ENCODE measurements at places on chromosomes 5 and 9.

GRCh38 chr5:171521679-171522078 is 102.2 kb downstream of the FGF18 start:
- DNase-seq = no peak

- no peak for DNase-seq
Measured at GRCh38 chr9:84731696-84732095, 62.2 kb downstream of the NTRK2 start.

GRCh38 chr5:165928971-165929370 is 2362.5 kb upstream of the WWC1 start:
- DNase-seq = no peak

GRCh38 chr9:33042473-33042872 is 17.4 kb downstream of the DNAJA1 start:
- no peak for DNase-seq

- DNase-seq = no peak
Measured at GRCh38 chr5:43010935-43011315, 29.2 kb downstream of the ANXA2R start.

GRCh38 chr5:116528519-116529234 is 45.9 kb downstream of the SEMA6A start:
- no peak for DNase-seq

GRCh38 chr5:111707630-111708164 is 49.3 kb downstream of the NREP start:
- DNase-seq = no peak

DNA sequence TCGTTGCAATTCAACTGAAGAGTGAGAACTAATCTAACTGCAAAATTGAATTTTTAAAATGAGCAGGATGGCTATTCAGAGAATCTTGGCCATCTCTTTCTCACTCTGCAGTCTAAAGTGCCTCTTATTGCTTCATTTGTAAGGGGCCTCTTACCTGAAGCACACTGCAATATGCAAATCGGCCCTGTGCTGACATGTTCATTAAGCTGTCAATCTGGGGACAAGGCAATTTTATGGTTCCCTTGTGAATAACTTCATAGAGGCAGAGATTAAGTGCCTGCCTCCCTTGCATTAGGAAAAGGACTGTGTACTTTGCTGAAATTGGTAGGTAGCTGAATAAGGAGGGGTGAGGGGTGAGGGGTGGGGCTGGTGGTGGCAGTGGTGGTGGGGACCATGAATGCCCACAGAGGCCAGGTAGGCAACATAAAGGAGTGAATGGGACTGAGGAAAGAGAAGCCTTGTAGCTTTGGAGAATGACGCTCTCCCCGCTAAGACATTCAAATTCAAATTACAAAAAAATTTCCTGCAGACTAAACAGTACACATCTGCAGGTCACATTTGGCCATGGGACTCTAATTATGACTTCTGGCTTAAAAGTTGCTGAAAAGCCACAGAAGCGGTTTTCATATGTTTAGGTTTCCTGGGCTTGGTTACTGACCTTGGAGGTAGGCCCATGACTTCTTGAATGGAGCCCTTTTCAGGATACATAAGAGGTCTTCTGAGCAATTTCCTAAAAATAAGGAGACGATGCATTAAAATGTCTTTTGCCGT is 25.0 kb downstream of the TNFSF8 start:
- DNase-seq = no peak

DNA sequence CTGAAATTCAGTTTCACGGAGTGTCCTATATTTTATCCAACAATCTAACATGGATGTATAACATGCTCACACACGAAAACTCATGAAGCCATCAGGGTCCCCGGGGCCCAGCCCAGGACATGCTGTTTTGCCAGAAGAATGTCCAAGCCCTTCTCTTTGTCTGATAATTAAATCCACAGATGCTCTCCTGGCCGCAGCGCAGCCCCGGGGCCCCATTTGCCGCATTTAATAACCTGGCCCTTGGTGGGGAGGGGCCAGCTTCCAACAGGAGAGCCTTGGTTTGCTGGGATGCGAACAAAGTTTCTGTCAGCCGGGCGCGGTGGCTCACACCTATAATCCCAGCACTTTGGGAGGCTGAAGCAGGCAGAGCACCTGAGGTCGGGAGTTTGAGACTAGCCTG is 30.0 kb downstream of the PLPP7 start:
- no peak for DNase-seq

DNA sequence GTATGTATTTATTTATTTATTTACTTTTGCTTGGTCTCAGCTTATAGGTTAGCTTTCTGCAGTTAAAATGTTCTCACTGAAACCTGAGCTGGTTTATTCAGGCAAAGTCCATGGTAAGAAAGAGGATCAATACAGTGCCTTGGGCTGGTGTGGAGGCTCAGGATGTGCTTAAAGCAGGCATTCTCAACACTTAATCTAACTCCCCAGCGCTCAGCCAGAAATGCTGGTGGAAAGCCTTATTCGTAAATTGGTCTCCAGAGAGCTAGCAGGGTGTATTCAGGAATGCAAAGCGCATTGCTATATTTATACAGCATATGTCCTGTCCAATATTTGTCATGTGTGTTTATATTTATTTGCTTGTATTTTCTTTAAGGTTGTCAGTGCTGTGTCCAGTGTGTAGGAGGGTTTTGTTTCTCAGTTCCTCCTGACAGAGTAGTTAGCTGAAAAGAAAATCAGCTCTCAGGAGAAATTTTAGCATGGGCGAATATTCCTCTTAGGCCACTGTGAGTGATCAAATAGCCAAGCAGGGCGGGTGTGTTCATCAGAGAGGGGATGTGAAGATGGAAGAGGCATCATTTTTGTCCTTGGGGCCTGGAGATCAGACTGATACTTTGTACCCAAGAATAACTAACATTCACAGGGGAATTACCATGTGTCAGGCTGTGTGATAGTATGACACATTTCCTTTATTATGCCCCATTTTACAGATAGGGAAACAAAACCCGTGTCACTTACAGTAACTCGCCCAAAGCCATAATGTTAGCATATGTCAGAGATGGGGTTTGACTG is 65.8 kb downstream of the DOCK2 start:
- DNase-seq = no peak

- no peak for DNase-seq
Measured at GRCh38 chr5:134844252-134844651, 1.5 kb upstream of the C5orf24 start.

DNA sequence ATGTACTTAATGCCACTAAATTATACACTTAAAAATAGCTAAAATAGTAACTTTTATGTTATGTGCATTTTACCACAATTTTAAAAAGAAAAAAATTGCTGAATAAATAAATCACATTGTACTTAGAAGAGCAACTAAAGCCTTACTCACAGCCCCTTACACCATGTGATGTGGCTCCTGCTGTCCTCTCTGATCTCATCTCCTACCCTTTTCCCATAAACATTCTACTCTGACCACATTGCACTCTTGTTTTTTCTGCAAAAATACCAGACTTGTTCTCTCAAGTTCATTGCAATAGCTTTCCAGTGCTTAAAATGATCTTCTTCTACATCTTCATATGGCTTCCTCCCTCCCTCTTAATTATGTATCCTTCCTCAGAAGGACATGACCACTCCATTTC is 268.4 kb downstream of the ELAVL2 start:
- DNase-seq = no peak

GRCh38 chr9:86782831-86783230 is 164.5 kb downstream of the GAS1 start:
- DNase-seq = no peak

GRCh38 chr9:79264511-79265355 is 307.0 kb upstream of the TLE4 start:
- no peak for DNase-seq

GRCh38 chr9:91177661-91178280 is 183.9 kb downstream of the AUH start:
- no peak for DNase-seq

- no peak for DNase-seq
Measured at GRCh38 chr9:89418474-89418845, 79.5 kb downstream of the SEMA4D start.

- DNase-seq = no peak
Measured at GRCh38 chr5:130874861-130875417, 290.1 kb downstream of the HINT1 start.

DNA sequence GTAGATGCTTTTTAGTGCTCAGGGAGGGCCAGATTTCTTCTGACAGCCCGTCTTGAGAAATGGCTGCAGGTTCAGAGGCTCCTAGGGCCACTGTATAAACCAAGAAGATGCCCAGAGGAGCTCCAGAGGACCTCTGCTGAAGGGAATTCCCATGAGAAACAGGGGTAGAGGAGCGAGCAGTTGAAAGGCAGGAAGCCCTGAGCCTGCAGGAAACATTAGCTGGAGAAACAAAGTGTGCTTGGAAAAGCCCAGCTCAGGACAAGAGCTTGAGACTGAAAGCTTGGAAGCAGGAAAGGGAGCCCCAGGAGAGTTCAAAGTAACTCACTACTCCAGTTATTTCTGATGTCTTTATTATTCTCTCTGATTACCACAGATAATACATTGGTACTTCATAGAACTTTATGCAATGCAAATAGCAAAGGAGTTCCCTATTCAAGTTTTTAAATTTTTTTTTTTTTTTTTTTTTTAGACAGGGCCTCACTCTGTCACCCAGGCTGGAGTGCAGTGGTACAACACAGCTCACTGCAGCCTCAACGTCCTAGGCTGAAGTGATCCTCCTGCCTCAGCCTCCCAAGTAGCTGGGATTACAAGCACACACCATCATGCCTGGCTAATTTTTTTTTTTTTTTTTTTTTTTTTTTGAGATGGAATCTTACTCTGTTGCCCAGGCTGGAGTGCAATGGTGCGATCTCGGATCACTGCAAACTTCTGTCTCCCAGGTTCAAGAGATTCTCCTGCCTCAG is 16.5 kb downstream of the HBEGF start:
- no peak for DNase-seq

DNA sequence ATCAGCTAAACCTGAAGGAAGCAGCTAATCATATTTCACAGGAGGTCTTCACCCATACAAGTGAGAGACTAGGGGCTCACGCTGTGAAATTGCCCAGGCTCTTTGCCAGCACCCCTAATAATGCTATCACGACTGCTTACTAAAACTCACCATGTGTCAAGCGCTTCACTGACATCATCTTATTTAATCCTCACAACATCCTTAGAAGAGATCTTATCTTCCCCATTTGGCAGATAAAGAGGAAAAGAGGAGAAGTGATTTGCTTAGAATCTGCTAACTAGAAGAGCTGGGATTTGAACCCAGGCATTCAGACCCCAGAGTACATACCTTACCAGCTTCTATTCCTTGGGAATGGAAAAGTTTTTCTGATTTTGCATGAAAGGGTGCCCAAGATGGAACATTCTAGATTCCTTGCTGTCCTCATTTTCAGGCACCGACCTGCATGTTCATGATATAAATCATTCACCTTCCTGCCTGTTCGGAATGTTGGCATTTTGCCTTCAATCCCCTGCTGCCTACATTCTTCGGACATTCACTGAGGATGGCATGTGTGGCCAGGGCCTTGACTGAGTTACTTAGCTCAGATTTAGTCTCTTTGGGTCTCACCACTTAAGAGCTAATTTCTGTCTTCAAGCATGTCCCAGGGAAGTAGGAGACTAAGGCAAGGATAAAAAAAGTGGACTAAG is 88.1 kb downstream of the SH3TC2 start:
- no peak for DNase-seq

DNA sequence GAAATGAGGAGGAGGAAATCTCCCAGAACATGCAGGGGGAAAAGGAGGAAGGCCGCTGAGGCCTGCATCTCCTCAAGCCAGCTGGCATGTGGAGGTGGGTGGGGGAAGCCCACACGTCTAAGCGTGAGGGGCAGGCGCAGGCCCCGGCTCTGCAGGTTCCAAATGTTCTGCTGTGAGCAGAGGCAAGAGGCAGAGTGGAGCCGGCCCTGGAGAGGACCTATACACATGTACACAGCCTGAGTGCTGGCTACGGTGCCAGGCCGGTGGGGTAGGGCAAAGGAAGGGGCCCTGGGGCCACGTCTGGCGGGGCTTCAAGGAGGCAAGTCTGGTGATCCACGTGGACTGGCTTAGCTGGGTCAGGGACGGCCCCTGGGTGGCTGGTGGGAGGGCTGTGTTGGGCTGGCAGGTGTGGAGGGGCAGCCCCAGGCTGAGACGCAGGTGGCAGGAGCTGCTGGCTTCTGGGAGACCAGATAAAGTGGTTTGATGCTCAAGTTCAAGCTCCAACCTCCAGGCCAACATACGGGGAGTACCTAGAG is 26.4 kb downstream of the LPCAT1 start:
- DNase-seq = no peak

- DNase-seq = no peak
Measured at GRCh38 chr5:105739732-105740131, 1931.0 kb downstream of the EFNA5 start.

GRCh38 chr5:154202379-154203260 is 12.1 kb downstream of the GALNT10 start:
- DNase-seq = no peak

- no peak for DNase-seq
Measured at GRCh38 chr9:70091572-70091971, 47.9 kb downstream of the MAMDC2 start.

- no peak for DNase-seq
Measured at GRCh38 chr9:119831309-119831708, 462.1 kb upstream of the BRINP1 start.

DNA sequence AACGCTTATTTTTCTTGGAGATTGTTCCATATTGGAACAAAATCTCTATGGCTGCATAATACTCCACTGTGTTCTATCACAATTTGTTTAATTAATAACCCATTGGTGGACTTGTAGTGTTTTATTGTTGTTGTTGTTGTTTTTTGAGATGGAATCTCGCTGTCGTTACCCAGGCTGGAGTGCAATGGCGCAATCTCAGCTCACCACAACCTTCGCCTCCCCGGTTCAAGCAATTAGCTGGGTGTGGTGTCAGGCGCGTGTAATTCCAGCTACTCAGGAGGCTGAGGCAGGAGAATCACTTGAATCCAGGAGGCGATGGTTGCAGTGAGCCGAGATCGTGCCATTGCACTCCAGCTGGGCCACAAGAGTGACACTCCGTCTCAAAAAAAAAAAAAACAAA is 38.7 kb downstream of the SPRY4 start:
- DNase-seq = no peak

DNA sequence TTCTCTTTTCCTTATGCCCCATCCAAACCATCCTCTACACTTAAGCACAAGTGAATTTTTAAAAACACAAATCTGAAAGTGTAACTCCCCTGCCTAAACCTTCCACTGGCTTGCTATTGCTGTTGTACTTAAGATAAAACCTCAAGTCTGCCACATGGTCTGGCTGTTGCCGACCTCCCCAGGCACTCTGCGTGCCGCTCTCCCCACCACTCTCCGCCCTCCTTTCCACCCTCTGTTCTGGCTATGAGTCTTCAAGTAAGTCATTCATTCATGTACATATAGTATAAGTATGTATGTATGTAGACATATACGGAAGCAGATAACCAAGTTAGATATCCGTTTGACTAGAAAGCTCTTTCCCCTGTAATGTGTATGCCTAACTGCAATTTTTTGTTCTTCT is 94.7 kb upstream of the ANKRD55 start:
- no peak for DNase-seq

- no peak for DNase-seq
Measured at GRCh38 chr9:109792951-109793546, 13.1 kb downstream of the PALM2AKAP2 start.

GRCh38 chr5:76319673-76320072 is 83.4 kb upstream of the IQGAP2 start:
- no peak for DNase-seq

DNA sequence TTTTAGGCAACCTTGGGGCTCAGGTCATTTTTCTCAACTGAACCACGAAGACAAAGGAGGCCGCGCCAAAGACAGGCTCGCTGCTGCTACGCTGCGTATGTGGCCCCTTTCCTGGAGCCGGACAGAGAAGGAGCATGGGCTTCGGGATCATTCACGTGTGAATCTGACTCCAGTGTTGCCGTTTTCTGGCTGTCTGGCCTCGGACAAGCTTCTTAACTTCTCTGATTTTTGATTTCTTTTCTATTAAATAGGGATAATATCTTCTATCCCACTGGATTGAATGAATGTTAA is 50.8 kb upstream of the ZNF366 start:
- DNase-seq = no peak
